ENCODE measurements at places on chromosomes 1 and 21.

GRCh38 chr1:176745945-176746344 is 283.0 kb downstream of the PAPPA2 start:
- no peak for DNase-seq

- DNase-seq = no peak
Measured at GRCh38 chr1:119116725-119117124, 23.7 kb downstream of the WARS2 start.

- no peak for DNase-seq
Measured at GRCh38 chr21:45806042-45806441, 162.5 kb downstream of the PCBP3 start.

- DNase-seq = no peak
Measured at GRCh38 chr1:25743164-25744139, 56.5 kb upstream of the SELENON start.

- DNase-seq = no peak
Measured at GRCh38 chr1:32960819-32961355, 3.7 kb downstream of the RNF19B start.

- DNase-seq = no peak
Measured at GRCh38 chr1:58844176-58844575, 60.3 kb upstream of the JUN start.

DNA sequence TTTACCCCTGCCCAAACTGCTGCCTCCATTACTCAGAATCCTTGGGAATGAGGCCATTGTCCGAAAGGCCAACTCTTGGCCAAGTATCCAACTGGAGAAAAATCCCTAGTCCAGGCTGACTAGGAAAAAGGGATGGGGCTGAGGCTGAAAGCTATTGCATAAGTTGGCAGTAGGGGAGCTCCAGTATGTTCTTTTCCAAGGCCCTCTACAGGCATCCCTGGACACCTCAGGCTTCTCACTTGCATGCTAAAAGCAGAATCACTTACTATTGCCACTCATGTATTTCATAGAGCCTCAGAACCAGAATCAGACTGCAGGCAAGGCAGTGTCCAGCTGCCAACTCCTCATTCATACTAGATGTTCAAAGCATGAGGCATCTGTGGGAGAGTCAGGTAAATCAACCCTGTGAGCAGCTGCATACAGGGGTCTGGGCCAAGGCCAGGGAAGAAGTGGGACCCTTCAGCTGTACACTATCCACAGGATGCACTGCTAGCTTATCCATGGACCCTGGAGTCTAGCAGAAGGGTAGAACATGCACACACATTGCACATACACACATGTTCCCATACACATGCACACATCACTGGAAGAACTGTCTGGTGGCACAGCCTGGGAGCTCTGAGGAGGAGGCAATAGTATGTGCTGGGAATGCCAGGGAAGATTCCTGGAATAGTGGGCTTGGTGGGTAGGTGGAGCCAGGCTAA is 195.3 kb downstream of the C1orf94 start:
- DNase-seq = no peak

- DNase-seq = no peak
Measured at GRCh38 chr1:10117132-10117531, 84.4 kb downstream of the UBE4B start.

DNA sequence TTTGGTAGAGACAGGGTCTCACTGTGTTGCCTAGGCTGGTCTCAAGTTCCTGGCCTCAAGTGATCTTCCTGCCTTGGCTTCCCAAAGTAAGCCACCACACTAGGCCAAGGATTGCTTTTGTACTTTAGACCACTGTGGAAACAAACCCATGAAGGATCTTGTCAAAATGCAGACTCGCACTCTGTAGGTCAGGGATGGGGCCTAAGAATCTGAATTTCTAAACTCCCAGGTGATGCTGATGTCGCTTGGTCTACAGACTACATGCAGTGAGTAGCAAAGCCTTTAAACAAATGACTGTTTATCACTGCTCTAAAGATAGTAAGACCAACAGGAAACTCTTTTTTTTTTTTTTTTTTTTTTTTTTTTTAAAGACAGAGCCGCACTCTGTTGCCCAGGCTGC is 54.1 kb upstream of the MUTYH start:
- DNase-seq = no peak

DNA sequence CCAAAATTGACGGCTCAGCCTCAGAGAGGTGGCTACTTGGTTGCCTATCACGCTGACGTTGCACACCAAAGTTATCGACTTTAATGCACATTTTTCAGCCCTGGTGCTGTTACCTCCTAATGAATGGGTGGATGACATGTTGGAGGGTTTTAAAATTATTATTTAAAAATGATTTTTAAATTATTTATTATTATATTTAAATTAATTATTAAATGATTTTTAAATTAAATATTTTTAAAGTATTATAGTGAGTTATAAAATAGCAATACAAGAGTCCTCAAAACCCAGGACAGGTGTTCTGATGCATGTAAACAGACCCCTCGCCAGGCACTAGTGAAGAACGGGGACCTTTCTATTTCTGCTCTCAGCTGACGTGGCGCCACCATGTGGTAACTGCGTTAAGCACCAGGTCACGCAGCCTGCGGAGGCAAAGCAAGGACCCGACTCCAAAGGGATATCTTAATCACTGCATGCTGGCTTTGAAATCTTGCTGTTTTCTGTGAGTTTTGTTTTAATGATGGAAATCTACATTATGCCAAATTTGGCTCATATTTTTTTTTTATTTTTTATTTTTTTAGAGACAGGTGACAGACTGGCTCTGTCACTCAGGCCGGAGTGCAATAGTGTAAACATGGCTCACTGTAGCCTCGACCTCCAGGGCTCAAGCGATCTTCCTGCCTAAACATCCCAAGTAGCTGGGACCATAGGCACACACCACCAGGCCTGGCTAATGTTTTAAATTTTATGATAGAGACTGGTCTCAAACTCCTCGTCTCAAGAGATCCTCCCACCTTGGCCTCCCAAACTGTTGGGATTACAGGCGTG is 22.6 kb downstream of the CASP9 start:
- DNase-seq = peak; percentile 39

- DNase-seq = no peak
Measured at GRCh38 chr1:214317300-214317699, 36.3 kb downstream of the SMYD2 start.

DNA sequence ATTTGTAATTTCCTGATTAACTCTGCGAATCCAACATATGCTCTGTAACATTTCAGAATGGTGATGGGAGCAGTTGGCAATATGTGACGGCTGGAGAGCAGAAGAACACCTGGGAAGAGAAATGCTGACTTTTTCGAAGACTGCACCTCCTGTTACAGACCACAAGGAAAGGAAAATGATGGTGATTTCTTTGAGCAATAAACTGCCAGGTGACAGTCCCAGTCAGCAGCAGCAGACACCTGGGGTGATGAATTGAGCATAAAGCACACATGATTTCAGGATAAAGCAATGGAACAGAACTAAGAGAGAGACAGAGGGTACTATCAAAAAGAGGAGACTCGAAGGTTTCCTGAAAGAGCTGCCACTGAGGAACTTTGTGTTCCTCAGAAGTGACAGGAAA is 528.6 kb downstream of the NEGR1 start:
- DNase-seq = no peak

DNA sequence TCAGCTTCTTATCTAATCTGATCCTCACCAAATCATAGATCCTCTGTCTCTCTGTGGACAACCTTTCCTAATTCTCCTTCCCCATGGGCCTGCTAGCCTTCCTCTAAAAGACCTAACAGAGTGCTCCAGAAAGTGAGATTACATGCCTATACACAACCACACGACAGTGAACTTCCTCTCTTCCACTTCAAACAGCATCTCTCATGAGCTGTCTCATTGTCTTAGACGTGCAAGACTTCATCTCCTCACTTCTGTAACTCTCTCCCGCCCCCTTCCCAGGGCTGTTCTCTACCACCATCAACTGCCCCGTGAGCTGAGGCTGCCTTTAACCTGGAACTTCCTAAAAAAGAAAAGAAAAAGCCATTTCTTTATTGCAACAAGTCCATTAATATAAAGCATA is 14.1 kb upstream of the A3GALT2 start:
- DNase-seq = no peak

DNA sequence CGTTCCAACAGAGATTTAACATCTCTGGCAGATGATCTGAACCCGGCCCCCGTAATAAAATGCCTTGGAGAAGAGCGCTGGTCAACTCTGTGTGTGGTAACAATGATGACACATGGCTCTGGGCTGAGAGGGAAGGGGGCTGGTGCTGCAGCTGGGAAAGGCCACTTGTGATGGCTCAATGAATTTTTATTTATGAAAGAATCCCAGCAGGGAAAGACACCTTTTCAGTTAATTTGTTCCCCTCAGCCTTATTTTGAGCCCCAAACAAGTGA is 59.4 kb downstream of the SYT6 start:
- no peak for DNase-seq

- DNase-seq = no peak
Measured at GRCh38 chr1:93961443-93961842, 52.2 kb upstream of the GCLM start.

GRCh38 chr1:159185121-159185520 is 13.7 kb downstream of the CADM3 start:
- DNase-seq = no peak

GRCh38 chr1:78061825-78062523 is 16.2 kb downstream of the GIPC2 start:
- DNase-seq = no peak

GRCh38 chr1:29756901-29757725 is 520.8 kb downstream of the PTPRU start:
- peak; percentile 34 for DNase-seq
